Stimulated activated CD4-positive, alpha-beta T cell treated with anti-CD3 and anti-CD28 coated beads, Interleukin-12 subunit alpha, Interleukin-12 subunit beta, amount 100 ng/mL, for 24 hours (primary cell): ENCODE measurements at places on chromosomes 3 and 15.

DNA sequence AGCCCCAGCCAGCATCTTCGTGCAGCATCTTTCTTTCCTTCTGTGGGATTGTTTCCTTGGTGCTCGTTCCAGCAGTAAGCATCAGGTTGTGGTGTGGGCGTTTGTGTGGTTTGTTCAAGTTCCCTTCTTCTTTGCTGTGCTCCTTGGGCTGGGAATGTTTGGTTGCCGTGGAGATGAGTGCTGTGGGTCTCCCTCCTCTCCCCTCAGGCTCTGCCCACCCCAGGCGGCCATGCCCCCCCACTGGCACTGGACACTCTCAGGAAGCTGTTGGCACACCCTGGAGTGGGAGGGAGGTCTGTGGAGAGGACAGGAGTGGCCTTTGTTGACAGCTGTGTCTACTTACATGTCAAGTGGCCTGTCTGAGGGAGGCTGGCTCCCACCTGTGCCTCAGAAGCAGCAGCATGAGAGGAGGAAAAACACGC is 46.5 kb upstream of the SACM1L start:
- no peak for DNase-seq

DNA sequence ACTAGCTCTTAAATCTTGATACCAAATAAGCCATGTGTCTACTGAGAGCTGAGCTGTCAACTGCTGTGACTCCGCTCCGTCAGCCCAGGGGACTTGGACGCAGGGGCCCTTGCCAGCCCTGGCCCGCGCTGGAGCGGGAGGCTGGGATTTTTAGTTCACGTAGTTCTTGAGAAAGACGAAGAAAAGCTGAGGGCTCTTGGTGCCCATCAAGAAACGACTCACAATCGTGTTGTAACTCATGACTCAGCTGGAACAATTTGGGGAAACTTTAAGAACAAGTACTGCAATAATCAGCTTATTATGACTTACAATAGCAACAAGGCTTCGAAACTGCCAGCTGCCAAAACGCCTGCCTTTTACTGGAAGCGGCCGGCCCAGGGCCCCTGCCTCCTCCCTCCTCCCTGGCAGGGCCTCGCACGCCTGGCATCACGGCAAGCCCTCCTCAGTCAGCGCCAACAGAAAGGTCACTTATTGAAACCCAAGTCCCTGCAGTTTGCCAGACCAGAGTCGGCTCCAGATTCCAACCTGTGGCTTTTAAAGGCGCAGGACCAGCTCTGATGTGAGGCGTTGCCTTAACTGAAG is 60.3 kb downstream of the RGMA start:
- no peak for DNase-seq

GRCh38 chr3:194687638-194688199 is 2.0 kb downstream of the FAM43A start:
- peak; percentile 51 for DNase-seq

- DNase-seq = no peak
Measured at GRCh38 chr3:50655009-50655830, 19.5 kb upstream of the DOCK3 start.

GRCh38 chr15:39165020-39165706 is 415.7 kb upstream of the THBS1 start:
- no peak for DNase-seq

DNA sequence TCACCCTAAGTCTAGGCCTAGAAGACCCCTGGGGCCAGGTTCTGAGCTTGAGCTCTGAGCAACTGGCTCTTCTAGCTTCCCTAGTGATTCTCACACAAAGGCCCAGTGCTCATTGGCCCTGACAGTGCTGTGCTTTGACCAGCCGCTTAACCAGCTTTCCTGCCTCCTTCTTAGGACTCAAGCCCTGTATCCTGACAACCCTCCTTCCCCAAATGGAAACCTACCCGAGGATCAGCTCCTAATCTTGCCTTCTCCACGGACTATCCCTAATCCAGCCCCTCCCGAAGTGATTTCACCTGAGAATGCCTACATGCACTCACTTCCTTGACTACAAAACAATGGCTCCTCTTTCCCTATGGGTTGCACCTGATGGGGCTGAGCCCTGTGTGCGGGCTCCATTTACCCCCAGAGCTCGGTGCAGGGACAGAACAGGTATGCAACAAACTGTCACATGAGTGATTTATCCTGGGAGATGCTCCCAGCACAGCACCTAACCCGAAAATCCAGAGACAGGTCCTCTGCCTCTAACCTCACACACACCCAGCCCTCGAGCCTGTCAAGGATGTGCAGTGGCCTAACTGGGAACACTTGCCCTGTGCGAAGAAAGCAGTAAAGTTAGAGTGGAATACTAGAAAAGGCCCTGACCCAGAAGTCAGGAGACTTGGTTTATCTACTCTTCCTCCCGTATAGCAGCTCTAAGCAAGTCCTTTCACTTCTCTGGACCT is 2.3 kb downstream of the MEGF11 start:
- DNase-seq = no peak

DNA sequence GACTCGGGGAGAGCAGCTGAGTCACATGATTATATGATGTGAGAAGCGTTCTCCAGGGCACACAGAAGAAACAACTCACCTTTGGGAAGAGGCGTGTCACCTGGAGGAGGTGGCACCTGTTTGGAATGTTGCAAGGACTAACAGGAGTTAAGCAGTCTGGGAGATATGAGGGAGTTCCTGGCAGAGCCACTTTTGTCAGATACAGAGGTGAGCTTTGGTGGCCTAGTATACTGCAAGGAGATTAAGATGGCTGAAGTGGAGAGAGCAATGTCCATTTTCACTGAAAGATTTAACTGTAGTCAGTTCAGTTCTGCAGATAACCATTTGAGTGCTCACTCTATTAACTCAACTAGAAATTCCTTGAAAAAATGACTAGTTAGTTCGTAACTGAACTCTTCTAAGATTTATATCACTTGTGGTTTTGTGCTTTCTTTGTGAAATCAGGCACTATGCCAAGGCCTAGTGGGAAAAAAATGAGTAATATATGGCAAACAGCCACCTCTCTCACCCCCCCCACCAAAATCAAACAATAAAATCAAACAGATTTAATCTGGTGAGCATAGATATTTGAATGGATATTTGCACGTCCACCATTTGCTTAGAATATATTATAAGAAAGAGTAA is 61.3 kb downstream of the CRYBG3 start:
- DNase-seq = no peak

DNA sequence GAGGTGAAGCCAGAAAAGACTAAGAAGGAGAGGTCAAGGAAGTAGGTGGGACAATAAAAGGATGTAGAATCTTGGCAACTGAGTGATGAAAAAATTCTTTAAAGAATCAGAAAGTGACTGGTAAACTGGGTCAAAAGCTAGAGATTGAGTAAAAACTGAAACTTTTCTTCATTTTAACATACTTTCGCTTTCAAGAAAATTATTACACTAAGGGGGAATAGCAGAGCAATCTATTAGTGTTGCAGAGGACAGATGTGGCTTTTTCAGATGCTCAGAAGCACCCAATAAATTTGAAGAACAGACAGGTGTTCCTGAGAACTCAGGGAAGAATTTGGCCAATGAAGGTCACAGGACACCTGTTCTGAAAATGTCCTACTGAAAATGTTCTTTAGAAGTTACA is 805.4 kb upstream of the ALCAM start:
- DNase-seq = no peak

GRCh38 chr3:8555725-8556472 is 54.3 kb downstream of the LMCD1 start:
- DNase-seq = no peak

- no peak for DNase-seq
Measured at GRCh38 chr15:27392163-27392562, 421.2 kb downstream of the GABRG3 start.

DNA sequence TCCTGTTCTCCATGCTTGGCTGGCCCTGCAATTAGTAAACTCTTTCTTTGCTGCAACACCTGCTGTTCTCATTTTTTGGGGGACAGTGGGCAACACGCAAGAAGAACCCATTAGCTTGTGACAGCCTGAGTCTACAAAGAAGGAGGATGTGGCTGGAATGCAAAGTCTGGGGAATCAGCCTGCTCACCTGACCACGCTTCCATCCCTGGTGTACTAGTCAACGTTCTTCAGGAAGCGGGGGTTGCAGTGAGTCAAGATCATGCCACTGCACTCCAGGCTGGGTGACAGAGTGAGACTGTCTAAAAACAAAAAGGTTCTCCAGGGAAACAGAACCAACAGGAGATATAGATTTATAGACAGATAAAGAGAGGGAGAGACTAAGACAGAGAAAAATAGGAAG is 27.7 kb upstream of the KBTBD12 start:
- DNase-seq = no peak

- no peak for DNase-seq
Measured at GRCh38 chr3:115989684-115990421, 366.5 kb downstream of the GAP43 start.

- DNase-seq = no peak
Measured at GRCh38 chr15:95291898-95292472, 1038.5 kb upstream of the NR2F2 start.

DNA sequence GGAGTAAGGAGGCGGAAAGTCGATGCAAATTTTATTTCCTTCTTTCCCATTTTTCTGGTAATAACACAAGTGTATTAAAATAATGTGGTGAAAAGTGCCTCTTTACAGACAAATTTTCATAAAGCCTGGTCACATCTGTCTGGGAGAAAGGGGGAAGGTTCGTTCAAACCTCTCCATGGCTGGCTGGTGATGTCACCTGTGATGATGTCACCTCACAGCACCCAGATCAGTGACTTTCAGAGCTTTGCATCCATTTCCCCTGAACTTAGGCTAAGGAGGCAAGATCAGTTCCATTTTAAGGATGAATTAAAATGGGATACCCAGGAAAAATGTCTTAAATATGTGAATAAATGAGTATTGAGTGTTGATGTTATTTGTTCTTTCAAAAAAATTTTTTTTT is 34.1 kb downstream of the ATP10A start:
- DNase-seq = no peak

GRCh38 chr15:31361764-31362515 is 35.3 kb downstream of the KLF13 start:
- no peak for DNase-seq

DNA sequence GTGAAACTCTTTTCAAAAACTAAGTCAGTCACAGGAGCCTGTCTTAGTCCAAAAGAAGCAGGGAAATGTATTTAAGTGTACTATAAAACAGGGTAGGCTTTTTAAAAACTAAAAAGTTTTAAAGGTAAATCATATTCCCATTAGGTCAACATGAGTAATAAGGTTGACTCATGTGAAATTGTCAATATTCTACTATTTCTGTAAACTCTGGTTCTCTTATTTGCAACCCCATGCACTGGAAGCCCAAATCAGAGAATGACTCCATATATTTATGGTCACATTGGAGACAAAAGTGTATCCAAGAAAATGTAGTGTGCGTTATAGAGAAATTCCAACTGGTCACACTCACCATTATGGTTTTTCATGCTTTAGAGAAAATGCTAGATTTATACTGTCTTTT is 600.3 kb upstream of the TGFBR2 start:
- no peak for DNase-seq

DNA sequence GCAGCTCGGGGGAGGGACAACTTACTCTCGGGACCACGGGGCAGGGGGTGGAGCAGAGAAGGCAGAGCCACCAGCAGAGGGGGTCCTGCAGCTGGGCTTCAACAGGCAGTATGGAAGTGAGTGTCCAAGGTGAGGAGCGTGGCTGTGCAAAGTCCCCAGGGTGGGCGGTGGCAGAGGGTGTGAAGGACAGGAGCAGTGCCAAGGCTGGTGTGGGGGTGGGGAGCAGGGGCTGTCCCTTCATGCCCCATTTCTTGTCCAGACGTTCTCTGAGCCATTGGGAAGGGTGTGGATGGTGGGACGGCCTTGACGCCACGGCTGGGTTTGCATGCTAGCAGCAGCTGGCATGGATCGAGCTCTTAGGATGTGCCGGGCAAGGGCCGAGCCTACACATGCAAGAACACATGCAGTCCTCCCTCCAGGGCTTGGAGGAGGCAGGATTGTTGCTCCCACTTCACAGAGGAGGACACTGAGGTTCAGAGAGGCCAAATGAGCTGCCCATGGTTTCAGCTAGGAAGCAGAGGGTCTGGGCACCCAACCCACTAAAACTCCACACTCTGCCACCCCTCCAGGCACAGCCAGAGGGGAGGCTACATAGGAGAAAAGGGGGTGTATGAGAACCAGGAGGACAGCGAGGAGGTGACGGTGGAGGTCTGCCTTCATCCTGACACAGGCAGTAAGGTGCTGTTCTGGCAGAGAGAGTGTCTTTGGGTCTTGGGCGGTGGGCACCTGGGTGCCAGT is 93.6 kb downstream of the TBC1D2B start:
- DNase-seq = no peak

- no peak for DNase-seq
Measured at GRCh38 chr15:71325481-71325880, 210.2 kb downstream of the THSD4 start.

GRCh38 chr15:60966746-60967145 is 262.4 kb downstream of the RORA start:
- DNase-seq = no peak

GRCh38 chr3:179373938-179374337 is 26.4 kb downstream of the MFN1 start:
- no peak for DNase-seq

- no peak for DNase-seq
Measured at GRCh38 chr3:109072194-109072593, 45.7 kb downstream of the MORC1 start.

GRCh38 chr3:9653565-9654248 is 4.4 kb downstream of the MTMR14 start:
- DNase-seq = no peak

GRCh38 chr3:72445827-72446217 is 402.4 kb downstream of the SHQ1 start:
- DNase-seq = no peak
